ENCODE measurements at places on chromosomes 13 and 19. TPM values are rescaled to one million over a fixed set of nuclear protein-coding genes. Genes with fewer than 3 reads are reported as not detected.

PRR36 gene
- total RNA-seq, result 0.20 TPM

TMEM150B gene
- total RNA-seq, result not detected

UNC13A gene
- total RNA-seq, result not detected

LGALS14 gene
- not detected for total RNA-seq

FGF21 gene
- total RNA-seq, result not detected

B3GLCT gene
- 2.4 TPM for total RNA-seq

KLK10 gene
- total RNA-seq, result not detected

PCDH20 gene
- not detected for total RNA-seq

FFAR2 gene
- total RNA-seq, result not detected

ANGPTL4 gene
- 27.8 TPM for total RNA-seq

FOXA3 gene
- not detected for total RNA-seq

FPR2 gene
- total RNA-seq, result not detected

NCAN gene
- total RNA-seq, result not detected

CRLF1 gene
- total RNA-seq, result not detected

LACC1 gene
- 1.2 TPM for total RNA-seq

ZNF473 gene
- total RNA-seq, result 8.9 TPM

PTPRH gene
- not detected for total RNA-seq
